ENCODE measurements at places on chromosomes 11 and 22.

GRCh38 chr22:50342651-50343540 is at the start of gene PPP6R2:
Gene PPP6R2 (plus strand): TSS chr22:50343327. CDS start chr22:50393909, 50,582 bp downstream.
- DNase-seq: peak; percentile 64

GRCh38 chr11:57453543-57454177 is 6.7 kb upstream of the RTN4RL2 start:
- no peak for DNase-seq

GRCh38 chr11:44971185-44971584 is 20.5 kb upstream of the TP53I11 start:
- no peak for DNase-seq

- no peak for DNase-seq
These were observed 11.1 kb downstream of the OTOG start for GRCh38 chr11:17558025-17558780.

DNA sequence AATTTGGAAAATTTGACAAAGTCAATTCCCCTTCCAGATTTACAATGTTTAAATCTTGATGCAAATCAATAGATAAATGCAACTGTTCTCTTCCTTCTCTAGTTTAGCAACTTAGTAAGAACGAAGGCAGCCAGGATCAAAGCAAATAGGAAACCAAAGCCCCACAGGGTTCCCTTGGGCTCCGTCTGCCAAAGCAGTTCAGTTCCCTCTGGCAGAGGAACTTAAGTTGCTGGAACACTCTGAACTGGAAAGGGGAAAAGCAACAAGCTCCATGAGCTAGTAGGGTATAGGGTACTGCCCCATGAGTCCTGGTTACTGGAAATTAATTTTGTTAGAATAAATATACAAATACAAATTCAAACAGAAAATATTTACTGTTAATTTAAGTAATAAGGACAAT is 91.3 kb downstream of the RELT start:
- no peak for DNase-seq
